Activated naive CD8-positive, alpha-beta T cell treated with anti-CD3 and anti-CD28 coated beads, Interleukin-2, amount 50 U/mL, for 16 hours (primary cell): ENCODE measurements at places on chromosomes 1 and 21.

GRCh38 chr1:180221462-180221861 is 8.6 kb upstream of the LHX4 start:
- no peak for DNase-seq

GRCh38 chr1:62428351-62428750 is 8.5 kb upstream of the USP1 start:
- no peak for DNase-seq

- DNase-seq: no peak
These were observed 92.1 kb downstream of the OMA1 start for GRCh38 chr1:58454385-58454784.

DNA sequence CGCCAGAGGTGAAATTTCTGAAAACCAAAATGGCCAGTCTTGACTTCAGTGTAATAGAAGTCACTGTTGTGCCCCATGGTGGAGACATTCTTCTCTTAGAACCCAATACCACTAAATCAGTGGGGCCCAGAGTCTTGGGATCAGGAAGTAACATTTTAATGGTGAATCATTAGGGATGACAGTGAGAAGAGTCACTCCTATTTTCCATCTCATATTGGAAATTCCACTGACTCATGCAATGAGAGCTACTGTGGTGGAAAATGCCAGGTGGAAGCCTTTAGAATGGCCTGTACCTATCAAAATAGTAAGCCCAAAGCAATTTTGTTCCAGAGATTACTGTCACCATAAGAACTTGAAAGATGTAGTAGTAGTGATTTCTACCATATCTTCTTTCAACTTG is 20.6 kb upstream of the PPM1J start:
- DNase-seq: no peak

GRCh38 chr1:183583466-183583865 is 6.8 kb downstream of the NCF2 start:
- no peak for DNase-seq

DNA sequence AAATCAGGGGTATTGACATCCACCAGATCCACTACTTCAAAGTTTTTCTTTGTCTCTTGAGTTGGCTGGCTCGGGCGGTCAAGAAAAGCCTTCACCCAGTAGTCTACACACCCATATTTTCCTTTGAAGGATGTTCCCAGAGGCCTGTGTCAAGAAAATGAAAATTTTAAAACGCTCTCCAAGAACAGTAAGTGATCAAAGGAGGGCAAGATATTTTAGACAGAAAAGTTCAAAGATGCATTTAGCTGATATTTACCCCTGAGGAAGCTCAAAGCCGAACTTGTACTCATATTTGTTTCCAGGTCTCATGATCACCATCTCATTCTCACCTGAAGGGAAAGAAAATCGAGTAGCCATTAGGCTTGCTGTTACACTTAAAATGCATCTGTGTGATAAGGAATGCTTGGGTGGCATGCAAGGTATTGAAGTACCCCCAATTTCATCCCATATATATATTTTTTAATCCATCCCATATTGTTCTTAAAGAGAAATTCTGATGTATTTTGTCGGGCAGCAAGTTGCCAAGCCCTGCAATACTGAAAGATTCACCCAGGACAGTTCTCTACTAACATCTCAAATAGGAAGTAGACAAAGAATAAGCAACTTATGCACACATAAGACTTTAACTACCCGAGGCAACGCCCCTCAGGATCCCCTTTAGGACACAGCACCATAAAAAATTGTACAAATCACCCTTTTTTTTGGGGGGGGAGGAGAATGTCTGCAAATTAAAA is 1.1 kb downstream of the TXNIP start:
- no peak for DNase-seq

DNA sequence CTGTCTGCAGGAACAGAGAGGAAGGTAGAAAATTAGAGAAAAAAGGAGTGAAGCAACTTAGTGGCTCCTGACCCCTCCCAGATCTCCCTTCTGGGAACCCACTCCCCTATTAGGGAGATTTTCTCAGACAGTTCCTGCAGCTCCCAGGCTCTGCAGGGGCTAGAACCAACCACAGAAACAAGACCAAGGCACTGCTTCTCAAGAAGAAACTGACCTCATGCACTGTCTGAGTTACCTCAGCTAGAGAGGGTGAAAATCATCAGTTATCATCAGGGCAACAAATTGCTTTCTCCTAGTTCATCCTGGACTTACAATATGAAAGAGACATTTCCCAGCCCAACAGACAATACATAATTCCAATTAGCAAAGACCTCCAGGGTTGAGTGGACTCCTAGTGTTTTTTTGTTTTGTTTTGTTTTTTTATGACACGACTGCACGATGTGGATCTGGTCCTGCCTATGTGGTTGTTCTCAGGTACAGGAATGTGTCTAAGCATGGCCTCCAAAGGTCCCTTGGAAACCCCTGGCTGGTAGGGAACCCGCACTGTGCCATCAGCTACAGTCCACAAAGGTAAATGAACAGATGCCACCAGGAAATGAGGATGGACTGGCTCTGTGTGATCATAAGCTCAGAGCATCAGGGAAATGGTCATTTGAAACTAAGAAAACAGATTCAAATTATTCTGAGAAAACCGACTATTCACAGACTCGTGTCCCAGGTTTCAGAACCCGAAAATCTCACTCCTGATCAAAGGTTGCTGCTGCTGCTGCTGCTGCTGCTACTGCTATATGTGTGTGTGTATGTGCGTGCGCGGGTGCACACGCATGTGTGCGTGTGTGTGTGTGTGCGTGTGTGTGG is 65.3 kb downstream of the LAMC2 start:
- no peak for DNase-seq

DNA sequence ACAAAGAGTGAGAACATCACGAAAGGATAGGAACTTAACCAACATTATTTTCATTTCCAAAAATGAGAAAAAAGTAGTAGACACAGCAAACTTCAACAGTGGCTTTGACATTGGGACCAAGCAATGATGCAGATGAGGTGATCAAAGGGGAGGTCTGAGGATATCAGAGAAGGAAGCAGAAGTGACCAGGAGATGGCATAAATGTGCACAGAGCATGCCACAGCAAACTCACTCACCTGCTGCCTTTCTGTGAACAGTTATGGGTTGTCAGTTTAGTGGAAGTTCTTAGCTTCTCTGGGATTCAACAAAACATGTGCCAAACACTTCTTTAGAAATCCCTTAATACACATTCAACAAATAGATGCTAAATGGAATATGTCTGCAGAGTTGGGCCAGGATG is 290.1 kb downstream of the PLPP3 start:
- DNase-seq: no peak

DNA sequence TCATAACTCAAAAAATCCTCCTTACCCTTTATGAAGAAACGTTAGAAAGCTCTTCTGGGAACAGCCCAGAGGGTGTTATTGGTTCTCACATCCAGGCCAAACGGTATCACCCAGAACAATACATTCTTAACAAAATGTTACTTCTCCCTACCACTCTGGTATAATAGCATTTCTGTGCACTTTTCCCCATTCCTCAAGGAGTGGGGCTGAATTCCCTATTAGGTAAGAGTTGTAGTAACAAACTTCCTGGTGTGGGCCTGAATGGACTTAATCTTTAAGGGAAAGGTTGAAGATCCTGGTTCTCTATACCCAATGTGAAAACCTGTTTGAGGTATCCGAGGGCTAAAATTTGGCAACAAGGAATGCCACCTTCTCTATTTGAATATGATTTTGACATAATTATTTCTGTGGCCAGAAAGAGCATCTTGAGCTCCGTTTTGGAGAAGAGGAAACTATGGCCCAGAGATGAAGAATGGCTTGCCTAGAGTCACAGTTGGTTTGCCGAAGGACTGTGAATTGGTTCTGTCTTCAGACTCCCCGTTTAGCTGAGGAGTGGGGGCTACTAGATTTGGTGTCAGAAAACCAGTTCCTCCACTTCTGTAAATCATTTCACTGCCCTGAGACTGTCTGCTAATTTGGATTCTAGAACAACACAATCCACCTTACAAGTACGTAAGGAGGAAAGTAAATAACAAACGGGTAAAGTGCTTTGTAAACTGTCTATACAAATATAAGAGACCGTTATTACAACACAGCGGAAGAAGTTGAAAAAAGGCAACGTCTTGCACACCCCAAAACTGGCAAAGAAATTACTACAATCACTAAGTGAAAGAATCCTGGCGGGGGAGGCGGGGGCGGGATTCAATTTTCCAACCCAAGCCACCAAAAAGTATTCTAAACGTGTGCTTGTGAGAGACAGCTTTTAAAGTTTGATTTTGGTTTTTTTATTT is 2.3 kb downstream of the ANP32E start:
- no peak for DNase-seq

- no peak for DNase-seq
These were observed 120.1 kb downstream of the BACH1 start for GRCh38 chr21:29418813-29419212.

DNA sequence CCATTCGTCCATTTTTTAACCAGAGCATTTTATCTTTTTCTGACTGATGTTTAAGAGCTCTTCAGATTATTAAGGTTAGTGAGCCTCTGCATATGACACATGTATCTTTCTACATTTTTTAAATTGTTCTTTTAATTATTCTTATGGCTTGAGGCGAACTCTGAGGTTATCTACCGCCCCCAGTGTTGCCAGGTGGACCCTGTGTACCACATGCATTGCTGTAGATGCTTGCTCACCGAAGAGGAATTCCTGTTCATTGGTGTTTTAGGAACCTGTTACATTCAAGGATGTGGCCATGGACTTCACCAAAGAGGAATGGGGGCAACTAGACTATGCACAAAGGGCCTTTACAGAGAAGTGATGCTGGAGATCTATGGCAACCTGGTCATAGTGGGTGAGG is 31.8 kb downstream of the ZNF684 start:
- no peak for DNase-seq

DNA sequence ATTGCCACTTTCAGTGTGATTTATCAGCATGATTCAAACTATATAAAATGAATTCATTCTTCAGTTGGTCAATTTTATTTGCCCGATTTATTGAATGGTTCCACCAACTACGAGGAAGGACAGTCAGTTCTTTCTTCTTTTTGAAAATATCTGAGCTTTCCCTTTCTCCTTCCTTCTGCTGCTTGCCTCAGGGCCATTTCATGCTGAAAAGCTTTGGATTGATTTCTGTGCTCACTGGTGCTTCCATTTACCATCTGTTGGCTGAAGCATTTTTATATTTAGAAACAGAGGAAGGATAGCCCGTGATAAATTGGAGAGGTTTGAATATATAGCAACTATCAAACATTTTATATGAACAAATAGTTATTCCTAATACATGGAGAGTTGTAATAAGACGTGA is 68.9 kb upstream of the ADAMTS5 start:
- DNase-seq: no peak

DNA sequence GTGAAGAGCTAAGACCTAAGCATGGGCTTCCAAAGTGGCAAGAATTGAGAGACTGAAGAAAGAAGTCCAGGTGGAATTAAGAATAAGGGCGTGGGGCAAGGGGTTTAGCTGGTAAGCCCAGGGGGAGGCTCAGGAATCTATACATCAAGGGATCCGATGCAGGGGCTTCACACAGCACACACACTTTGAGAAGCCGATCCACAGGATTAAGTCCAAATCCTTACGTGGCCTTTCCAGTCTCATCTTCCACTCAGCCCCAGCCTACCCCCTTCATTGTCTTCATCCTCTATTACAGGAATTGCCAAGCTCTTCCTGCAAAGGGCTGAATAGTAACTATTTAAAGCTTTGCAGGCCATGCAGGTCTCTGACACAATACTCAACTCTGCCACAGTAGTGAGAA is 101.3 kb downstream of the TGFBR3 start:
- no peak for DNase-seq
